Suppressor macrophage (primary cell): ENCODE measurements at places on chromosomes 4 and X.

GRCh38 chrX:130563476-130563875 is 161.7 kb downstream of the RBMX2 start:
- DNase-seq = no peak

DNA sequence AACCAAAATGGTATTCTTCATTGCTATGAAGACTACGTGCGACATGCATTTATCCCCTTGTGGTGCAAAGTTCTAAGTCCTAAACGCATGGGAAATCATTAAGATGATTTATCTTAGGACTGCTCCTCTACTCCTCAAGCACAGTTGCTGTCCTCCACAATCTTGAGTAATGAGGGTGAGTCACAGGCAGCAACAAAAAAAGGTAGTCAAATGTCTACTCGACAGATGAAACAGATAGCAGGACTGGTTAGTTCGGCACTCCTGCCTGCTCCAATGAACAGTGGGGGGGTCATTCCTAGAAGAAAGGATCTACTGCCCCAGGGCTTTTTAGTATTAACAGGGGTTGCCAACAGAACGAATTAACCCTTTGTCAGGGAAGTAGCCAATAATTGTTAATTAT is 233.7 kb upstream of the FGF13 start:
- DNase-seq = no peak

DNA sequence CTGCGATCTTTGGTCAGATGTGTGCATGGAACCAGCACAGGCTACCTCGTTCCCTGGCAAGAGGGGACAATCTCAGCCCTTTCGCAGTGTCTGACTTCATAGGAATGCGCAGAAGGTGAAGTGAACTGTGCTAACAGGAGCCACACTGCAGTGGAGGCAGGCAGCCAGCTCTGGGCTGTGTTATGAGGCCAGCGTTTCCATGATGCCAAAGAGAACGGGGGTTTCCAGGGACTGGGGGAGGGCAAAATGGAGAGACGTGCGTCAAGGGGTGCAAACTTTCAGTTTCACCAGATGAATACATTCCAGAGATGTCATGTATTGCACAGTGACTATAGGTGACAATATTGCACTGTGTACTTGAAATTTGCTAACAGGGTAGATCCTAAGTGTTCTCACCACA is 30.4 kb downstream of the CLDN34 start:
- DNase-seq = no peak

- DNase-seq = no peak
These were observed 32.9 kb downstream of the DOK7 start for GRCh38 chr4:3496021-3496420.

- peak; percentile 3 for DNase-seq
These were observed 47.5 kb downstream of the NKX6-1 start for GRCh38 chr4:84451546-84451945.

- DNase-seq = no peak
These were observed 11.4 kb upstream of the SLAIN2 start for GRCh38 chr4:48329976-48330375.

DNA sequence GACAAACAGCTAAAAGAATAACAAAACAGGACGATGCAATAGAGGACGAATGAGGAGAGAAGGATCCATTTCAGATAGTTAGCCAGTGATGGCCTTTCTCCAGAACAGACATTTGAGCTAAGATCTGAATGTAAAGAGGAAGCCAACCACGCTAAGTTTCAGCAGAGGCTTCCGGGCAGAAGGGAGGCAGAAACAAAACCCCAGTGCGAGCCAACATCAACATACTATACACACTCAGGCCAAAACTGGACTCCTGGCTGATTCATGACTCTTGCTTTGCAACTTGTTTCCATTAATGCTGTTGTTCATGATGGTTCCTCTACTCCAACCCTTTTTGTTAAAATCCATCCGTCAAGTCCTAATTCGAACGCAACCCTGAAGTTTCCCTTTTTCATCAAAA is 730.3 kb downstream of the TRIML1 start:
- no peak for DNase-seq

GRCh38 chrX:138742217-138742616 is 30.7 kb upstream of the FGF13 start:
- DNase-seq = no peak

GRCh38 chr4:152458801-152459302 is 77.0 kb downstream of the FBXW7 start:
- DNase-seq = peak; percentile 22

DNA sequence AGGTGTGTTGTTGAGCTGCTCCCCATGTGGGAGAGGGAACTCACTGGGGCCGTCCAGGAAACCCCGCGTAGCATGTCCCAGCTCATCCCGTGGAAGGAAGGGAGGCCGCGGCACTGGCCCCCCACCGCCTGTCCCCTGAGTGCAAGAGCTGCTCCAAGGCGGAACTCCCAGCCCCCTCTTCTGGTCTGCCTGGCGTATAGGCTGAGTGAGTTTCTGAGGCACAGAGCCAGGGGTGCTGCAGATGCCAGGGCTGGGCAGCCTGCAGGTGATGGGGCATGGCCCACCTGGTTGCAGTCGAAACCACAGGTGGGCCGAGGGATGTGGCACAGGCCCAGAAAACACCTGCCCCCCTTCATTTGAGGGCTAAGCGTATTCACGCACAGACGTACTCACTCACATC is 49.6 kb downstream of the ABLIM2 start:
- no peak for DNase-seq

DNA sequence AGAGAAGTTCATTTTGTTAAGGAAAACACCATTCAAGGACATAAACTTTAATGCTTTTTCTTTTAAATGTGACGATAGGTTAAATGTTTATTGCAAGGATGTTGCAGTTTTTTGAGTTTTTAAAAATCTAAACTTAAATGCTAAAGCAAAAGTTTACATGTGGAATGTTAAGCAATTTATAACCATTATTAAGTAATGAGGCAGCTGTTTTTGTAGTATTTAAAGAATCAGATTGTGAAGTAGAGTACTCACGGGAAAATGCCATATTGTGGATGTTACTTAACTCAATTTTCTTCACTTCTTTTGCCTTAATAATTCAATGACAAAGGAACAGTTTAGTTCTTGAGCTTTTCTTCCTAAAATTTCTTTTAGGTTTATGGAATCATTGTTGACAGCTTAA is 43.5 kb downstream of the UBE2K start:
- DNase-seq = peak; percentile 16

- DNase-seq = peak; percentile 89
These were observed 48.3 kb downstream of the SEL1L3 start for GRCh38 chr4:25814301-25815136.

DNA sequence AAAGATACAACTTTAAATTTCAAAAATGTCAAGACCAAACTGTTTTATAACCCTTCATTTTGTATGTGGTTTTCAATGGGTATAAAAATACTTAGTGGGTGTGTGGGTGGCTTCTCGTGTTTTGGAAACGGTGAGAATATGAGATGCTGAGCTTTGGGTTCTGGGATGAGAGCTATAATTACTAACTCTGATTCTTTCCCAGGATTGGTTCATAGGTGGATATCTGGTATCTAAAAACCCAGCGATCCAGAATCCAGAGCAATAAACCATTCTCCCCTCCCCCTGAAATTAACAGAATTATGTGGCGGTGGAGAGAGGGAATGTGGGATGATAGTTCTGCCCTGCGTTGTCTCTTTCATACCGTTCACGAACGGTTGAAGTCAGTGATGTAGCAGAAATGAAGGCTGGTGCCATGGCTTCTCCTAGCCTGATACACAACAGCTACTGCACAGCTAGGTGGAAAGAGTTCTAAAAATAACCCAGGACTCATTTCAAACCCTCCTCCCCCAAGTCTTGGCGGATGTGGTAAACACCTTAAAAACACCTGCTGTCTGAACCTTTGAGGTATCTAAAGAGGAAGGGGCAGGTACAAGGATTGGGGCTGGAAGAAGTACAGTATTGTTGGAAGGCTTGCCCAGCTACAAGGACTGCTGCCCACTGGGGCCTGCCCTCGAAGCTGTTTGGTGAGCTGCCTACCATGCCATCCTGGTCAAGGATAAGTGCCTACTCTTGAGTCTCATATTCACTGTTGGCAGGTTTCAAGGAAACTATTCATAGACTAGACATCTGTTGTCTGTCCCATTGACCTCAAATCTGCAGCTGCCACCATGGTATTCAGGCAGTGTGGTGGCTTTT is 44.5 kb downstream of the SEPTIN11 start:
- DNase-seq = no peak

DNA sequence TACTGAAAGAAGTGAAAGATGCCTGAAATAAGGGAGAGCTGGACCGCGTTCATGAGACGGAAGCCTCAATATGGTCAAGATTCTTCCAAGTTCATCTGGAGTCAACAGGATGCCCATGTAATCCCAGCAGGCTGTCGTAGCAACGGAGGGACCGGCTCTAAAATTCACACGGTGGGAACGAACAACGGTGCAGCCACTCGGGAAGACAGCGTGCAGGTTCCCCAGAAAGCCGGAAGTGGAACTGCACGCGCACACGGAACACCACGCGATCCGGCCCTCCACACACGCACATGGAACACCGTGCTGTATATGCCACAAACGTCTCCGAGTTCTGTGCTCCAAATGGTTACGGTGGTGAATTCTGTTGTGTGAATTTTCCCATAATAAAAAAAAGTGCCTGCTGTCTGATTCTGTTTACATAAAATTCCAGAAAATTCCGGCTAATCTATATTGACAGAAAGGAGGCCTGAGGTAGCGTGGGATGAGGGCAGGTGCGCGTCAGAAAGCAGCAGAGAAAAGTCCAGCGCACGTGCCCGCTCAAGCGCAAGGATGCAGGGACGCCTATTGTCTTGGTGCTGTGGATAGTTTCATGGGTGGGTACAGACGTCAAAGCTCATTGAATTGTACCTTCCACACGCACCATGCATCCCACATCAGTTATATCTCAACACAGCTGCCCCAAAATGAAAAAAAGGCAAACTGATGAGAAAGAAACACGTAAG is 31.2 kb downstream of the PPP2R3B start:
- DNase-seq = no peak

DNA sequence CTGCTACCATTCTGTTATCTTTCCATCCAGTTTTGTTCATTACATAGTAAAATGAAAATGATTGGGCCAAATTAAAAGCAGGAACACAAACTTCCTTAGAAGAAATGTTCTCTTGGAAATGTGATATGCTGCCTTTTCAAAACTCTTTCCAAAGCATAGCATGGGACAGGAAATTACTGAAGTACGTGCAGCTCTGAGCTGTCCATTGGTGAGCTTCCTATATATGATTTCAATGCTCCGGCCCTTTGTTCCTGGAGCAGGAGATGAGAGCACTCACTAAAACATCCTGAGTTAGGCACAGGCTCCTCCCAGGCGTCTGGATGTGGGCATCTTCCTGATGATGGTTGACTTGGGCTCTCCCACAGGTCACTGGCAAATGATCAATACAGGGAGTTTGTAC is 33.0 kb upstream of the ANXA3 start:
- DNase-seq = no peak

- DNase-seq = no peak
These were observed 677 bp upstream of the CYP4V2 start for GRCh38 chr4:186190581-186191199.

DNA sequence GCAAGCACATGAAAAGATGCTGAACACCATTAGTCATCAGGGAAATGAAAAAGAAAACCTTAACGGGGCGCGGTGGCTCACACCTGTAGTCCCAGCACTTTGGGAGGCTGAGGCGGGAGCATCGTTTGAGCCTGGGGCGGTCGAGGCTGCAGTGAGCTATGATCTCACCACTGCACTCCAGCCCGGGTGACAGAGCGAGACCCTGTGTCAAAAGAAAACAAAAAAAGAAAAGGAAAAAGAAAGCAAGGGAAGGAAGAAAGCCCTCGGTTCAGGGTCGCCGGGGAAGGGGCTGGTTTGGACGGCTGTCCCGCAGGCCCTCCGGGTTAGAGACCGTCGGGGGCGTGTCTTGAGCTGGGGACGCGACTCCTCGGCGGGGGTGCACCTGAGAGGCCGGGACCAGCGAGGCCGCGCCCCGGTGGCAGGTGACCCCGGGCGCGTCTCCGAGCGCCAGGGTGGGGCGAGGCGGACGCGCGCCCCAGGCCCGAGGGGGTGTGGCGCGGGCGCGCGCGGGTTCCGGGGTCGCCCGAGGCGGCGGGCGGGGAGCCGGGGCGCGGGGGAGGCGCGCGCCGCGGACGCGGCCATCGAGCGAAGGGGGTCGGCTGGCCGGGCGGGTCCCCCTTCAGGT is 478 bp upstream of the PLXNA3 start:
- DNase-seq = peak; percentile 74

DNA sequence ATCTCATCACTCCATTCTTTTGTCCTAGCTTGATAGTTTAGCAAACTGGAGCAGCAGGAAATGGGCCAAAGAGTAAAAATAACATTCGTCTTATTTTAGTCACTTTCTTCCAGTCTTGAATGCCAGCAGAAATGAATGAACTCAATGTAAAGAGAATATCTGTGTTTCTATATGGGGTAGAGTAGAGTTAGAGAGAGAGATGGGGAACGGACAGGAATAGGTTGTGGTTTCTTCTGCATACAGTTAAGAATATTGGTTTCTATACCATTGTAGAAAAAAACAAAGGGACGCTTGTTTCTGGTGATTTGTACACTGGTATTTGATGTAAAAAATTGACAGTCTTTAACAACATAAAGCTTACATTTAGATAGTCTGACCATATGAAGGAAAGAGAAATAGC is 8.9 kb downstream of the GPR174 start:
- no peak for DNase-seq

- DNase-seq = no peak
These were observed 4.6 kb downstream of the RAB33A start for GRCh38 chrX:130176354-130176776.
